ENCODE measurements at places on chromosomes 5 and 9.

DNA sequence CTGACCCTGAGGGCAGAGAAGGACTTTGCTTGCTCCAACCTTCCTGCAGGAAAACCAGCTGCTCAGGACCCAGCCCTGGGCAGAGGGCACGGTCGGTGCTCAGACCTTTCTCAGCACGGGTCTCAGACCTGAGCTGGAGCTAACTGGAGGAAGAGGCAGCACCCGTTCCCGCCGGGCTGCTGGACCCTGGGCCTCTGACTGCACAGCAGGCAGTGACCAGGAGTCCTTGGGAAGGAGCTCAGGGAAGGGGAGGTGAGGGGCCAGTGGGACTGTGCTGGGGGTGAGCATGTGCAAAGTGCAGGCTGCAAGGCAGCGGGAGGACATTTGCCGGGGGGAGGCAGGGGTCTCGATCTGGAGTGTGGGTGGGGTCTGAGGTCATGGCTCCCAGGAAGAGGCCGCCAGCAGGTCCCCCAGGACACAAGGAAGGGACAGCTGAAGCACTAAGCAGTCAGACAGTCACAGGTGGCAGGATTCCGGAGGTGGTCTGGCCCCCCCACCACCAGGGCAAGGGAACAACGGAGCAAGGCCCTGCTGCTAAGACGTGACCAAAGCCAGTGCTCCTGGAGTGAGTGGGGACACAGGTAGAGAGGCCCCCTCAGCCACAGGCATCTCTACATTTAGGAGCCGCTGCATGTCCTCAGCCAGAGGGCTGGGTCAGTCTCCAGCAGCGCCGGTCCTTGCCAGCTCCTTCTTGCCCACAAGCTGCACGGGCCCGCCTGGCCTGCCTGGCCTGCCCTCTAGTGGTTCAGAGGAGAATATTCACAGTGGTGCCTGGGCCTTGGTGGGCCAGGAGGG is 4.8 kb upstream of the DPM2 start:
- DNase-seq: no peak

DNA sequence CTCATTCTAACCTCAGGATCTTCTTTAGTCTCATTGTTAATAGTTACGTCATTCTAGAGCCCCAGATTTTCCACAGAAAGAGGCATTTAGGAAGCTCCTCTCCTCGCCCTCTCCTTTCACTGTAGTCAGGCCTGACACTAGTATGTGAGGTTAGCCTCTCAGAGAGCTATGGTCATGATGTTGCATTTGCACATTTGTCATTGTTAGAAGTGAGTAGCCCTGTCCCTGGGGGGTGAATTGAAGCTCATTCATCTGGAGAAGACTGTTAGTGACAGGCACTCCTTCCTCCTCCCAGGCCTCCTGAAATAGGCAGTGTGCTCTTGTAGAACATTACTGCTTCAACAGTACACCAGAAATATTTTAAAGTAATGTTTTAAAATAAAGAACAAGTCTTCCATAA is 26.6 kb upstream of the LRRTM2 start:
- no peak for DNase-seq

- DNase-seq: no peak
Observed at GRCh38 chr9:70563431-70564204, 149.2 kb upstream of the KLF9 start.

GRCh38 chr5:56951126-56951945 is 587 bp downstream of the MIER3 start:
- no peak for DNase-seq

DNA sequence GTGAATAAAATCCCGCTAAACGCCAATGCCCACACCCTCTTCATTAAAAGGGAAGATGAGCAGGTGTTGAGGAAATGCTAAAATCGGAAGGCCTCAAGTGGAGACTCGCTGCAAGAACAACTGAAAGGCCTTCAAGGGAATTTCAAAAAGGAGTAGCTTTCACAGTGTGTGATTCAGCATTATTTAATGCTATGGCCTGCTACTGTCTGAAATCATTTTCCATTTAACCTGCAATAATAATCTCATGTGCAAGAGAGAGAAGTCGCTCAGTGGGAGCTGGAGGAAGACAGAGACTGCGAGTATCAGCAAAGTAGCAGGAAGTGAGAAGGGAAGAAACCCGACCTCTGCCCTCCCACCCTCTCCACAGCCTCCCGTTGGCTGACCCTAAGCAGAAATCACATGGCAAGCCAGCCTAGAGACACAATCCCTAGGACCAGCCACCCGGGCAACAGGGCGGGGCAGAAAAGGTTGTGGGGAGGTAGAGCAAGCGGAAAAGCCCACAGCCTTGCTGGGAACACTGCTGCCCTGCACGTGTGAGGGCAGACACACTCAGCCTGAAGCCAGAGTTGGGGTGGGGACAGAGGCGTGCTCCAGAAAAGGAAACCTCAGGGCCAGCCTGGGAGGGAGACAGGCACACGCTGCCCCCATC is 39.9 kb upstream of the CTSL start:
- no peak for DNase-seq

DNA sequence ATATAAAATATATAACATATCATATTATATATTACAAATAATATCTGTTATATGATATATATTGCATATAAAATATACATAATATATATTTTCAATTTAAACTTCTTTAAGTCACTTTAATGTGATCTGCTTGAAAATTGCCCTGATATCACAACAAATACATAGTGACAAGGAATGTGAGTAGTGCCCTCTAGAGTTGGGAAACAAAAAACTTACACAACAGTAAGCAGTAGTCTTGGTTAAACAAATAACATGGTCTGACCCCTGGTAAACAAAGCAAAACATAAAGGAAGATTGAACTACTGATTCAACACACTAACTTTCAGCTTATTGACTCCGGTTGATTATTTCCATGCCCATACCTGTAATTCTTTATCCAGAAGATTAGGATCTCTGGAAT is 188.3 kb upstream of the NMUR2 start:
- DNase-seq: no peak

DNA sequence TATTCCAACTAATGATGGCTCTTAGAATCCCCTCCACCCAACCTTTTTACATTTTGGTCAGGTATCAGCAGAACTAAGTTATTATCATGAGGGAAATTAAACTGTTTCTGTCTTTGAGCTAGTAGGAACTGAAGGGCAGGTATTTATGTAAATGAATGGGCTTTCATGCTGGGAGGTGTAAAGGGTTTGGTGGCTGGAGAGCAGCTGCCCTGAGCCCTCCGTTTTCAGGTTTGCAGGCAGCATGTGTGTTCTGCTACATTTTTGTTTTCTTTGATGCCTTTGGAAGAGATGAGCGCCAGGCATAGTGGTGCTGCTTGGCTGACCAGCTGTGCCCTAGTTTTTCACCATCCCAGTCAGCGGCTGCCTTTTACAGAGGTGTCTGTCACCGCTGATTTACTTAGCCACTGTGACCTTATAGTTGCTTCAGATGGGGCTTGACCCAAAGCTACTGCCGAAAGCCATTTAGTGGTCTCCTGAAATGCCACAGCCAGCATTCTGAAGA is 231.9 kb downstream of the MAST4 start:
- DNase-seq: no peak

DNA sequence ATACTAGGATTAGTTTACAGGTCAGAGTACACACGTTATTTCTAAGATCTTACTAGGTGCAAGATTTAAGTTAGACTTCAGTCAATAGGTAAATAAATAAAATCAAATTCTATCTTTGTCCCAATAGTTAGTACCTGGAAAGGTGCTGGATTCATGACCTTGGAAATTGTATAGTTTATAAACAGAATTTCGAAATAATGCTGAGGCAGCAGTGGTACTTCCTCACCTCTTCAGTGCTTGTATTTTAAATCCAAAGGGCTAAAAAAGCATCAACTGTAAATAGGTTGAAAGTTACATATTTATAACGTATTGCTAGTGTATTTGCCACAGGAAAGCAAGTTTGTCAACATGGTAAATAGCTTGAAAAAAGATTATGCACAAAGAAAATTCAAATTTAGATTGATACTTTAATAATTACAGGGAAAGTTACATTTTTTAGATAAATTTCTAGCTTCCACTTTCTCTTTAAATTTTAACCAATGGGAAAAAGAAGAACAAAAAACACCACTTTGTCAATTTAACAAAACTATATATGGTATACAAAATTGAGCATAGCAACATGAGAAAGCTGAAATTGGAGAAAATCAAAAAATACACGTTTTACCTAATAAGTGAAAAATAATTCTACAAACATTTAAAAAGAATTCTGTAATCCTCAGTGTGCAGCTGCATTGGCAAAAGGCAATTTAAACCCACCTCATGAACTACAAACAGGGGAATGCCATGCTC is 46.5 kb downstream of the NR3C1 start:
- no peak for DNase-seq

GRCh38 chr5:38845526-38846378 is at the start of gene OSMR:
Gene OSMR, plus strand, starts transcription at chr5:38846012. Its CDS starts 23,033 bp downstream, at chr5:38869045.
- DNase-seq: no peak

- DNase-seq: no peak
Observed at GRCh38 chr5:63987053-63987452, 24.8 kb upstream of the HTR1A start.
